AG09309 (cell line): ENCODE measurements at places on chromosomes 4 and X.

DNA sequence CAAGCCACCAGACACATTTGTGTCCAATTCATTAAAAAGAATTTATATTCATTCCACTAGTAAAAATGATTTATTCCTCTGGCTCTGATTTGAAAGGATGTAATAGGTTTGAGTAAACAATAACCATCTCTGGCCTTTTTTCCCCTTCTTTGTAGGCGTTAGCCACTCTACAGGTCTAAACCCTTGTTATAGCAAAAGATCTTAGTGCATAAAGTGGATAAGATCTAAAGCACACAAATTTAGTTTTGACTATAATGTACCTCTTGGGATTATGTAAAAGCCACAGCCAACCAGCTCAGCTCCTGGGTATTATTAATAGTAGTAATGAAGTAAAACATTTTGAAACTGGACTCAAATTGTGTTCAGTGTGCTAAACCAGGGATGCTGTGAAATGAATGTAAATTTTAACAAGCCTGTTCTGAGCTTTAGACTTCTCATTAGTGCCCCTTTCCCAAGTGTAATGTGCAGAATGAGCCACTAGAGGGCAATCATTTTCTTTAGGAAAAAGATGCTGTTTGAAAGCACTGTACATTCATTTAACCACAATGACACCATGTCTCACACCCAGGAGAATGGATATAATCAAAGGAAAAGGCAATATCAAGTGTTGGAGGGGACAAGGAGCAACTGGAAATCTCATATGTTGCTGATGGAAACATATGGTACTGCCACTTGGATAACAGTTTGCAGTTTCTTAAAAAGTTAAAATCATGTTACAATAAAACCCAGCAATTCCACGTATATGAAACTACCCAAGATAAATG lies 69.7 kb downstream of the KLHL8 start:
- peak; percentile 34 for DNase-seq

- DNase-seq = no peak
Measured at GRCh38 chr4:164526933-164527583, 226.9 kb upstream of the SMIM31 start.

DNA sequence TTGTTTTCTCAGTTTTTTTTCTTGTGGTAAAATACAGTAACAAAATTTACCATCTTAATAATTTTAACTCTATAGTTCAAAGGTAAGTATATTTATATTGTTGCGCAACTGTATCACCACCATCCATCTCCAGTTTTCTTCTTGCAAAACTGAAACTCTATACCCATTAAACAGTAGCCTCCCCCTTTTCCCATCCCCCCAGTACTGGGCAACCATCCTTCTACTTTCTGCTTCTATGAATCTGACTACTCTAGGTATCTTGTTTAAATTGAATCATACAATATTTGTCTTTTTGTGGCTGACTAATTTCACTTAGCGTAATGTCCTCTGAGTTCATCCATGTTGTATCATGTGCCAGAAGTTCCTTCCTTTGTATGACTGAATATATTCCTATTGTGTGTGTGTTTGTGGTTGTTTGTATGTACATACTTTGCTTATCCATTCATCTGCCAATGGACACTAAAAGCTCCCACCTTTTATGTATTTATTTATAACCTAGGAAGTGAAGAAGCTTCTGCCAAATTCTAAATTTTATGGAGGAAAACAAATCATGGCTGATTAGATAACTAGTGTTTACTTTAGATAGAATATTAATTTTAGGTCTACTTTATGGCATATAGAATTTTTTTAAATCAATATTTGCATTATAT lies 10.0 kb downstream of the ABHD18 start:
- no peak for DNase-seq

DNA sequence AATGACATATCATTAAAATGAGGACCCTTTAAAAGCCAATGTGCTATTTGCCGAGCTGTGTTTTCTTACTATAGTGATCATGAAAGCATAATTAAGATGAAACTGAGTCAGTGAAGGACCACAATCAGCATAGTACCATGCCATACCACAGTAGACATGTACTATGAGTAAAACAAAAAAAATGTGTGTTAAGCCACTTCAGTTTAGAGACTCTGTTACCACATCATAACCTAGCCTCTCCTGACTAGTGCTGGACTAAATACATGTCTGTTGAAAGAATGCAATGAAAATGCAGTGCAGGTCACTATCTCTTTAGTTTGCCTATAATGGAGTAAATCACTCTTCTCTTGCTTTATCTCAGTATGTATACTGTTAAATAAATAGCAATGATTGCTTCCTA lies 12.3 kb upstream of the DDX53 start:
- DNase-seq = no peak

GRCh38 chr4:5940470-5941203 lies 47.8 kb upstream of the CRMP1 start:
- no peak for DNase-seq

DNA sequence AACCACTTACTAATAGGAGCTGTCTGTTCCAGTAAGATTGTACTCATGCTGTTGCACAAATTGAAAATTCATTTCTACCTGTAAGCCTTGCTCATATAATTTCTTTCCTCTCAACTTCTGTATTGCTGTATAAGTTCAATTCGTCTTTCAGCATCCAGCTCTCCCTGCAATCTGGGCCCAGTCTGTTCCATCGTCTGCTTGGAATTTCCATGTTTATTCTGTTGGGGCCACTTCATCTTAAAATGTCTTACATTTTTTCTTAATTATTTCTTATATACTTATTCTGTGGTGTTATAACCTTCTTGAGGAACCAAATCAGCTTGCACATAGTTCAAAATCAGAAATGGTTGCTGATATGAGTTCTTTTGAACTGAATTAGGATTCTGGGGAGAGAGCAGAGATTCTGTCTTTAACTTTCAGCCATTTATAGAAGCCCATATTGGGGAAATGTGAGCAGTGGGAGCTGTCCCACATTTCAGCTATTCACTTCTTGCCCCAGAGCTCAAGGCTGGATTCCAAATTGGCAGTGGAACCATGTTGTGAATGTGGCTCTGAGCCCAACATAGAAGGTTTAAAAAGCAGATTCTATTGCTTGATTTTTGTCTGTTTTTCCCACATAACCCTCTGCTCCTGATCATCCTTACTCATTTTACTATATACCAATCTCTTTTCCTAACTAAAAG lies 291.9 kb downstream of the BMPR1B start:
- no peak for DNase-seq

DNA sequence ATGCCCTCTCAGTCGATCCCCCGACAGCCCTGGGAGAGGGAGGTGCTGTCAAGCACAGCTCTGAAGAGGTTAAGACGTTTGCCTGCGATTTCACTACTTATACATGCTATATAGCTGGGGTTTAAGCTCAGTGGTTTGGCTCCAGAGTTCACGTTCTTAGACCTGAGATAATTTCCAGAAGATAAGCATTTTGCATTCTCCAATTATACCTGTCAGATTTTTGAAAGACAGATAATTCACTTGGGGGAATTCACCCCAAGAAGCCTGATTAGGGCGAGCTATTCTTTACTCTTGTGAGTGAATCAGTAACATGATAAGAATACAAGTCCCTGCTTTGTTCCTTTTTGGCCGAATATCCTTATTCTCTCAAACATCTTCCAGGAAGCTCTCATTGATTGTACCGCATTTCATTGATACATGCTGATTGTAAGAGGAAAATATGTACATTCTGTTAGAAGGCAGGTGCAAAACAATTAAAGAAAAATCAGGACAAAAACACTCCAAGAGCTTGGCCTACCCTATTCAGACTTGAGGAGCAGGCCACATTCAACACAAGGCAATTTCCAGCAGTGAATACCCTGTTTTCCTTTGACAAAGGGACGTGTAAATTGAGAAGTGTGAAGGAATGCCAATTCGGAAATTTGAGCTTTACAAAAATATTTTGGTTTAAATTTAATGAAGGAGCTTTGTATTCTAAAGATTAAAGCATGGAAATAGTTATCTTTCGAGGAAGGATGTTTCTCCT lies 30.2 kb downstream of the TENM3 start:
- DNase-seq = no peak

DNA sequence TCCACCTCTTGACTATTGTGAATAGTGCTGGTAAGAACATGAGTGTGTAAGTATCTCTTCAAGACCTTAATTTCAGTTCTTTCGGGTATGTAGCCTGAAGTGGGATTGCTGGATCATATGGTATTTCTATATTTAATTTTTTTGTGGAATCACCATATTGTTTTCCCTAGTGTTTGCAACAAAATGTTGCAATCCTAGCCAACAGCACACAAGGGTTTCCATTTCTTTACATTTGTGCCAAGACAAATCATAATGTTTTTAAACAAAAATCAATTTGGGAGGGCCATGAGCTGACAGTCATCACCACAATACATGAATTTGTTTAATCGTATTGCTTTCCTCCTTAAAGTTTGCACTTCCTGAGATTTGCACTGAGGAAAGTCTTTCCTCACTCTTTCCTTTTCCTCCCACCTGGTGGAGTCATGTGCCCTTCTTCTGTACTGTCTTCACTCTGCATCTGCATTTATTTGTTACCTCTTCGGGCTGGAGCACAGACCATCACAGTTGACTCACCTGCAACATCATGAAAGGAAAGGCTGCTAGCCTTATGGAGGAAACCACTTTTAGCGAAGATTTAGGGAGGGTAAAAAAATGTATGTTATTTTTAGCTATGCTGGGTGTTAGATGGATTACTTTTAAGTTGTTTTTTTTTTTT lies 269.4 kb downstream of the DCTD start:
- no peak for DNase-seq

GRCh38 chr4:52081216-52081615 lies 30.1 kb downstream of the SPATA18 start:
- no peak for DNase-seq

GRCh38 chr4:83010111-83010521 lies 507 bp downstream of the LIN54 start:
- no peak for DNase-seq

DNA sequence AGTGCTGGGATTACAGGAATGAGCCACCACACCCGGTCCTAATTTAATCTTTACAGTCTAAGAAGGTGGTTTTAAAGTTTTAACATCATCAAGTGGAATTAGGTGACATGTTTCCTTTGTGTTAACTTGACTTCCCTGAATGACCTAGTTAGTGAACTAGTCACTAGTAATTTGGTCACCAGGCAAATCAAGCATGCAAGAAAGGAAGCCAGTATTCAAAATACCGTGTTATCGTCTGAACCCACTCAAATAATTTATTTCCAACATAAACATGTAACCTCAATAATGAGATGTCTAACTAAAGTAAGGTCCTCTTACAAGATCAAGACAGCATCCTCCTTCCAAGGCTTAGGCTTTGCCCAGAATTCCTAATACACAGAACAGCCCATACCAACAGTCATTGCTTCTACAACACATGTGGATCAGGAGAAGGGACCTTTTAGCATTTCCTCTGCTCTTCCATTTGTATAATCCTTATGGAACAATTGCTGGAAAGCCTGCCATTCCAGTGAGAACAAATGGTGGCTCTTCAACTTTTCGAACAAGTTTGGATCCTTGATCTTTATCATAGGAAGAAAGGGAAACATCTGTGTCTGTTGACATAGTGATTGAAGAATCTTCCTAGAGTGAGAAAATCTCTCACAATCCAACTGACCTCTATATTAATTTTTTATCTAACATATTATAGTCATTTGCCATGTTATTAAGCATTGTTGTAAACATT lies 97.2 kb downstream of the ANXA3 start:
- DNase-seq = no peak

GRCh38 chr4:72553540-72554337 lies 15.3 kb downstream of the ADAMTS3 start:
- no peak for DNase-seq

- no peak for DNase-seq
Measured at GRCh38 chr4:4358093-4358854, 28.6 kb upstream of the NSG1 start.

DNA sequence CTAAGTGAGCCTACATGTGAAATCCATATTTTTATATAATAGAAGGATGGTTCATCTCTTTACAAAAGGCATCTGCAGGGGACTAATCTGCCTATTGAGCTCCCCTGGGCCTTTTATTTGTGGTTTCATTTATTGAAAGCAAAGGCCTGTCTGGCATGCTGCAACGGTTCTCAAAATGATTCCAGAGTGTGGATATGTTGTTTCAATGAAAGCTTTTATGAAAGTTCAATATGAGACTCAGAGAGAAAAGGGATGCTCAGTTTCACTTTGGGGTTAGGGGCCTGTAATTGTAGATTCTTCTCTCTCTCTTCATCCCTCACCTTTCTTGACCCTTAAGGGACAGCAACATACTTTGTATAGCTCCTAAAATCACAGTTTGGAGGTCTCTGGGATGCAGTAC lies 204.2 kb upstream of the CASK start:
- no peak for DNase-seq

DNA sequence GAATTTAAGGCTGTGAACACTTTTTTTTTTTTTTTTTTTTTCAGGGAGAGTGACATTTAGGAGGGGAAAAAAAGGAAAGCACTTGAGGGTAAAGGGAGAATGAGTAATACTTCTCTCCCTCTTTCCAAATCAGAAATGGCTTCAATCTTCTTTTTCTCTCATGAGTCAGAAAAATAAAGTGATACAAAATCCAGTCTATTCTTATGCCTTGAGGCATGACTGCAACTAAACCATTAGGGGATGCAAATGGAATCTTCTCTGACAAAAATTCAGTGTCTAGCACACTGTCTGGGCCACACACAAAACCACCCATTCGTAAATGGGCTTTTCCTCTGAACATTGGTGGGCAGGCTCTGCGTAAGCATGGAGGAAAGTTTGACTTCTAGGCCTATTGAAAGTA lies 46.7 kb upstream of the POU4F2 start:
- DNase-seq = no peak

DNA sequence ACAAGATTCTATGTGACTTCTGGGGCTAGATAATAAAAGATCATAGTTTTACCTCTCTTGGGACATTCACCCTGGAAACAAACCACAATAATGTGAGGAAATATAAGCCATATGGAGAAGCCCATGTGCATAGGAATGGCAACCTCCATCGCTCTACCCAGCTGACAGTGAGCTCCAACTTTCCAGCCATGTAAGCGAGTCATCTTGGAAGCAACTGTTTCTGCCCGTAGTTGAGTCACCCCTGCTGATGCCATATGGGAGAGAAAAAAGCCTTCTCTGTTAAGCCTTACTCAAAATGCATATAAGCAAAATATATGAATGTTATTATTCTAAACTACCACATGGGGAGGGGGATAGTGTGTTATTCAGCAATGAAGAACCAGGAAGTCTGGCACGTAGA lies 31.4 kb upstream of the RELL1 start:
- DNase-seq = peak; percentile 24

DNA sequence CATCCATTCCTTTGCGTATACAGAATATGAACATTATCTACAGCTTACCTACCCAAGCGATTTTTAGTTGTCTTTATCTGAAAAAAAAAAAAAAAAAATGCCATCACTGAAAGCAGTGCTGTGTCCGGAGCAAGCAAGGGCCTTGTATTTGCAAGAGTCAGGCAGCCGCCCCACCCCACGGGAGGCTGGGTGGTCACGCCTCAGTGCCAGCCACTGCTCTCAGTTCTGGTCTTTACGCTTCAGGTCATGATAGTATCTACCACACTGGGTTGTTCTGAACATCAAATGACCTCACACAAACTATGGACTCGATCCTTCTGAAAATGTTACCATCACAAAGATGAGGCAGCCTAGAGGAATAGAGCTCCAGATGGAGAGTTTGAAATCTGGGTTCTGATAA lies 62.7 kb upstream of the HELT start:
- DNase-seq = no peak

GRCh38 chrX:123447506-123447905 lies 263.4 kb downstream of the GRIA3 start:
- no peak for DNase-seq

GRCh38 chr4:100424376-100424775 lies 93.4 kb downstream of the EMCN start:
- DNase-seq = no peak
